HepG2 (cell line): ENCODE measurements at places on chromosomes 5 and 9.

- DNase-seq: no peak
Observed at GRCh38 chr9:126708178-126708577, 94.5 kb downstream of the LMX1B start.

GRCh38 chr5:60521376-60522291 lies 178.3 kb downstream of the DEPDC1B start:
- DNase-seq: no peak

DNA sequence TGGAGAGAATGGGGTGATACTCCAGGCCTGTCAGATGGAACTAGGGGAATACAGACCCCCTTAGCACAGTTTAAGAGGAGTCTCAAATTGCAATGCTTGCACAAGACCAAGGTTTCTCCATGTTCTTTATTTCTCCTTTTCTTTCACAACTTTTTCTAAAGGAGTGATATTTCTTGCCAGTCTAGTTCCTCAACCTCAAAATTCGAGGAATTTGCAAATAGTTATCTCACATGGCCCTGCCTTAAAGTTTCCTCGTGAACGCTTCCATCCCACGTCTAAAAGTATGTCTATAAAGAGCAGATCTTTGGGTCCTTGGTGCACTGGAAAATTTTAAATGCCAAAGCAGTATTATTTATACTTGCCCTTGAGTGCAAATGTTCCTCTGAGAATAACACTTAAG lies 373.8 kb upstream of the KLF4 start:
- no peak for DNase-seq

GRCh38 chr5:83488821-83489220 lies 17.3 kb downstream of the VCAN start:
- DNase-seq: no peak

GRCh38 chr9:134814598-134815215 lies 65.9 kb upstream of the FCN2 start:
- no peak for DNase-seq

DNA sequence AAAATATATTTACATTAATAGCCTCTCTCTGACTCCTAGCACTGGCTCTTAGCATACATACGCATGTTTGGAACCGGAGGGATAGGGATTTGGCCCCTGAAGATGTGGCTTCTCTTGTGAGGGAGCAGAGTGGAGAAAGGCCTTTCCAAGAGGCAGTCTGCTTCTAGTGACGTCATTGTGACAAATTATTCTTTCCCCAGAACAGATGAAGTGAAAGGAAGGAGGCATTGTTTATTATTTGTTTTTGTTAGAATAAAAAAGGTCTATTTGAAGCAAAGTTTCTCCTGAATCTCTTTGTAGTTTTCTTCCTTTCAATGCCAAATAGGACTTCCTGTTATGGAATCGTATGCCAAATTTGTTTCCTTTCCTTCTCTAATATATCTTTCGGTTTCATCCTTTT lies 361.6 kb downstream of the ICE1 start:
- DNase-seq: no peak

DNA sequence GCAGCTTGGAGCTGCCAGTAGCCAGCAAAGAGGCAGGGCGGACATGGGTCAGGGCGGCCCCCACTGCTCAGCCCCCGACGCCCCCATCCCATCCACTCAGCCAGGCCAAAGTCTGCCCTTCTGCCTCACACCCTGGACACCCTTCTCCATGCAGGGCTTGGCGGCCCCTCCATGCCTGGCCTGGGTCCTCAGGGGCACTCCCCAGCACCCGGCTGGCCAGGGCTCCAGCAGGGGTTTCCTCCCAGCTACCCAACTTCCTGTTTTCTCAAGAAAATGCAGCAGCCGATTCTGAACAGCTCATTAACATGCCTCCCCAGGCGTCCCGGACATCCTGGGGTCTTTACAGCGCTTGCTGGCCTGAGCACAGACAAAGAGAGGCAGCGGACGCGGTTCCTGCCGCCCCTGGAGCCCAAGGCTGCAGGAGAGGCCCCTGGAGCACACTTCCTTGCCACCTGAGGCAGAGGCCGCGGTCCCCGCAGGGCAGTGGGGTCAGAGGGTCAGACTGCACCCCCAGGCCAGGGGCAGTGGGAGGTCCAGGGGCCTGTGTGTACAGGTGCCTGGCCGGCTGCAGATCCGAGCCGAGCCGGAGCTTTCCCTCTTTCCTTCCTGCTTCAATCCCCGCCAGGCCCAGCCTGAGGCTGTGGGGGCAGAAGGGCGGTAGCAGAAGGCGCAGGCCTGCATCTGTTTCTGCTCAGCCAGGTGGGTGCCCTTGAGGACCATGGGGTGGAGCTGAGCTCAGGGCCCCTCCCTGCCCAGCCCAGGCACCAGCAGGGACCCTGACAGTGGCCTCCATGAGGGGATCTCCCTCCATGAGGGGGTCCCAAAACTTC lies 18.7 kb upstream of the NRARP start:
- no peak for DNase-seq

DNA sequence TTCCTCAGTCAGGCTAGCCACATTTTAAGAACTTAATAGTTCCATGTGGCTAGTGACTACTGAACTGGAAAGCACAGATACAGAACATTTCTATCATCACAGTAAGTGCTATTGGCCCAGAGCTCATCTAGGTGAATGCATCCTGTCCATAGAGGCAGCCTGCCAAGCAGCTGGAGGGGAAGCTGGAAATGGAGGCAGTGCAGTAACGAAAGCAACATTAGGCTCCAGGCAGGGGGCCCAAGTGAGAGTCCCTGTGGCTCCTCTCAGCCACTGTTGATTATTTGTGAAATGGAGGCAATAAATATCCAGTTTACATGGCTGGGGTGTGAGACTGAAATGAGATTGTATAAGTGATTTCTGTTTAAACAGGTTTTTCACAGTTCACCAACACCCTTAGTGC lies 227.2 kb upstream of the KLF9 start:
- DNase-seq: no peak

GRCh38 chr9:82021198-82021597 lies 32.6 kb downstream of the SPATA31D1 start:
- DNase-seq: peak; percentile 10
